ENCODE measurements at places on chromosomes 3 and 15.

DNA sequence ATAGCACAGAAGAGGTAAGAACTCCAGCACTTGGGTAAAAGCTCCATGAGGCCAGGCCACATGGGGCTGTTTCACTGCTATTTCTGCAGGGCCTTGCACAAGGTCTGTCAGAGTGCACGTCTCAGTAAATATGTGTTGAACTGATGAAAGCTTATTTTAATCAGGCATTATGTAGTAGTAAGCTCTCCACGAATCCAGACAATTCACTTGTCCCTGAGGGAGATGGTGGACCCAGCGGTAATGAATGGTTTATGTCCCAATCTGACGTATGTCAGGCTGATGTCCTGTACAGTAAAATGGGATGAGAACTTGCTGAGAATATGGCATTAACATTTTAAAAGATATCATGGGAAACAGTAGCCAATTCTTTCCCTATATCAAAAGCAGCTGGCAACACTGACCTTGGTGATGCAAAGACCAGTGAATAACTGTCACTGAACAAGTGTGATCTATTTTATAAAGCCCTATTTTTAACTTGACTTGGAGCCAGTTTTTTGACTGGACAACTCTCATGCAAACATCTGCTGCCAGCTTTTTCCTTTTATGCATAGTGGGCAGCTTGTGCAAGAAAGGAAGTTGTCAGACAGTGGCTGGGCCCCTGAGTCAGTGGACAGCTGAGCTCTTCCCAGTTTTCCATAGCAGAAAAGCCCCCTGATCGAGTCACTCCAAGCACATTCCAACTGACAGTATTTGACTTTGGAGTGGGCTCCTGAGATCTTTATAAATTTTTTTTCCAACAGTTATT lies 519.8 kb upstream of the MDFIC2 start:
- peak; percentile 34 for DNase-seq

DNA sequence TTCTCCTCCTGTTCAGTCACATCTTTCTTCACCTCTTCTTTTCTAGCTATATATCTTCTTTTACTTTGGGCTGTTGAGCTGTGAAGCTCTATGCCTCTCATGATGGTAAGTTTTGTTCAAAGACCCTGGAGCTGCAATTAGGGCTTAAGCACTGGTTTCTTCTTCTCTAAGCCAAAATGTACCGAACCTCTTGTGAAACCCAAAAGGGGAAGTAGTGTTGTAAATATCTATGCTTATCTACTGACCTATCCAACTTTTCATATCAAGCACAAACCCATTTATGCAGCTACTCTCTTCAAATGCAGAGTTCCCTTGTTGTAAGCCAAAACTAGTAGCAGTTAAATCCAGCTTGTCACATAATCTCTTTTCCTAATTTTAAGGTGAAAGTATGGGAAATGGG lies 123.6 kb upstream of the CD96 start:
- no peak for DNase-seq

DNA sequence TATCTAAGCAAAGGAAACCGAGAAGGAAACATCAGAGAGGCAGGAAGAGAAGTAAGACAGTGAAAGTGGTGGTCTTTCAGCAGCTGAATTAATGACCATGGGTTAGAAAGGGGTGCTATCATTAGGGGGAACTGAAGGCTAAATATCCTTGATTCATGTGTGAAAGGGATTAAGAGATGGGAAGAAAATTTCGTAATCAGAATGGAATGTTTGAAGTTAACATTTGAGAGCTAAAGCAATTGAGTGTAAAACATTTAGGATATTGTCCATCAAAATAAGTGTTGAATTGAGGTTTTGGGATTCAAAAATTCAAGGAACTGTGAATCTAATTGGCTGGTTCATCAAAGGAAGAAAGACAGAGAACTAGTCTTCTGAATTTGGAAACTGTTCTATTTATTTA lies 4.1 kb upstream of the ECT2 start:
- no peak for DNase-seq

DNA sequence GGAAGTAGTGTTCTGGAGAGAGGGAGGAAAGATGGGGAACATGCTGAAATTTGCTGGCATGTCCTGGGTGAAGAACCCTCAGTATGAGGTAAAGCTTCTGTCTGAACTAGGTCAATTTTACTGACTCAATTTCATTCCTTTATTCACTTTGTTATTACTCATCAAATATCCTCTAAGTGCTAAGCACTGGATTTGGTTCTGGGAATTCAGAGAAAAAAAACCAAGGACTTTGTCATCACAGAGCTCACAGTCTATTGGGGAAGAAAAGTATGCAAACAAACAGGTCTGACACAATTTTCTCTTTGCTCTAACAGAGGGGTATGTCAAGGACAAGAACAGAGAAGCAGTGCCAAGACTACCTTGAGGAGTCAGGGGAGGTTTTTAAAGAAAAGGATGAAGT lies 68.0 kb downstream of the TFG start:
- DNase-seq: peak; percentile 8

GRCh38 chr3:99875929-99876841 lies 58.5 kb downstream of the CMSS1 start:
- DNase-seq: peak; percentile 85

DNA sequence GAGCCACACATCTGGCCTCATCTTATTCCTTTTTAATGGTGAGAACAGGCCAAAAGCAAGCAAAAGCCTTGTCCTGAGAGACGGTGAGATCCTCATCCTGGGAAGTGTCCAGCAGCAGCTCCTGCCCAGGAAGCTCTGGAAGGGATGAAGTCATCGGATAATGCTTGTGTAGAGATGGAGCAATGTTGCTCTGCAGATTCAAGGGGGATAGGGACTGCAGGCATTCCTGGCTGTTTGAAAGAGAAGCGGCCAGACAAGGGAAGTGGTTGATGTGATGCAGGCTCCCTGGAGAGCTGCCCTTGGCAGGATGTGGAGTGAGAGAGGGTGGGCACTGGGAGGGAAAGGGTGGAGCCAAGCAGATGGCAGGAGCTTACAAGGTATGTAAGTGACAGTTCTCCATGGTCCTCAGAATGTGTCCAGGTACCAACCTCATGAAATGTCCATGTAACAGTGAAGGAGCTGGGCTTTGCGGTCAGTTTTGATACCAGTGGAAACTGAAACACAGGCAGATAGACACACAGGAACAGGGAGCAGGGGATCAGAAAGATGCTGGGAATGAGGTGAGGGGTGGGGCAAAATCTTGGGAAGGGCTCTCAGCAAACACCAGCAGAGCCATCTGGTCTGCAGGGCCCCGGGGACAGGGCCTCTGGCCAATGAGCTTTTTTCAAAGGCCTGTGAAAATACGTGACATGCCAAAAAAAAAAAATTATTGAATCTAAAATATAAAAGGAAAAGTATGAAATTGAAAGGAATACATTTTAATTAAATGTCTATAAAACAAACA lies 32.2 kb upstream of the LACTB start:
- DNase-seq: peak; percentile 67

DNA sequence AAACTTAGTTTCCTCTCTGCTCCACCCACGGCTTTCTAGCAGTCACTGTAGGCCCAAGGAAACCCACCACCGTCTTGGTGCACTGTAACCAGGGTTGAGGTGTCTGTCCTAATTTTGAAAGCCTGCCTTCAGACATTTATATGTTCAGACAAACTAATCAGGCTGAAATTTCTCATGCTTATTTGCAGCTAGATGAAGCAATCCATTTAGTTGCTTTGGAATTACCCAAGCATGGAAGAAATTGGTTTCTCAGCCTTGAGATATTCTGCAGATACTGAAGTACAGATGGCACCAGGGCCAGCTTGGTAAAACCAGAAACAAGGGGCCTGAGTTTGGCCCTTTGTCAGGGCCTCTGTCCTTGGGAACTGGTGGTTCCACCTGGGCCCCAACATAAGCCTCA lies 105.4 kb downstream of the CACNA1D start:
- no peak for DNase-seq

DNA sequence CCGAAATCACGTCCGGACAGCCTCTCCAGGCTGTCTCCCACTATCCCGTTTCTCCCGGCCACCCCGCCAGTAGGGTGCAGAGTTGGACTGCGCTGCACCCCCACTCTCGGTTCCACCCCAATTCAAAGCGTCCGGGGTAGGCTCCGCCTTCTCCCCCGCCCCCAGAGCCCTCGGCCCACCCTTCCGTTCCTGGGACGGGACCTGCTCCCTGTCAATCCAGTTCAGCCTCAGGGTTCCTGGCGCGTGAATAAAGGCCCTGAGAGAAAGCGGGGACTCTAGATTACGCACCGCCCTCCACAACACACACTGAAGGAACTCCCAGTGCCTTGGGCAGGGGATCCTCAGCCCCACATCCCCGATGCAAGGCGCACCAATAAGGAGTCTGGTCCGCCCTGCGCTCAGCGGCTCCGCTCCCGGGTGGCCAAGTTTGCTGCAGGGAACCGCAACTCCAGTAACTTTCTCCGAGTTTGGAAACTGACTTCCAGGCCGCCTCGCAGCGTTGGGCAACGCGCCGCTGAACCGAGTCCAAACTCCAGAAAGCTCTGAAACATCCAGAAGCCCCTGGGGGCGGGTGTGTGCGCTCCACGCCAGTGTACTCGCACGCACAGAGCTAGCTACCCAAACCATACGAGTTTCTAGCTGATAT lies 1.9 kb downstream of the ADAMTS9 start:
- peak; percentile 82 for DNase-seq

GRCh38 chr3:12231431-12231830 lies 57.4 kb upstream of the PPARG start:
- DNase-seq: no peak

DNA sequence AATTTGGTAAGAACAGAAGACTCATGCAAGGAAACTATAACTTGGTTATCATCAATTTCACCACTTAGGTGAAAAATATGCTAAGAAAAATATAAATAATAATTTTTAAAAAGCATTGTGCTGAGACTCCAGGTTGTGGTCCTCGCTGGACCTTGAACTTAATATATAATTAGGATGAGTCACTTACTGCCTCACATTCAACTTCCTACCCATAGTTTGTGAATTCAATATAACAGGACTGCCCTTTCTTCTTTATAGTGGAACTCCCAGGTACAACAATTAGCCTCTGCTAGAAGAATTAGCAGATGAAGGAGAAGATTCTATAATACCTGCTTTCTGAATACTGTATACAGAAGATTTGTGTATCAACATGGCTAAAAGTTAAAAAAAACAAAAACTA lies 149.1 kb upstream of the SPRED1 start:
- DNase-seq: no peak

DNA sequence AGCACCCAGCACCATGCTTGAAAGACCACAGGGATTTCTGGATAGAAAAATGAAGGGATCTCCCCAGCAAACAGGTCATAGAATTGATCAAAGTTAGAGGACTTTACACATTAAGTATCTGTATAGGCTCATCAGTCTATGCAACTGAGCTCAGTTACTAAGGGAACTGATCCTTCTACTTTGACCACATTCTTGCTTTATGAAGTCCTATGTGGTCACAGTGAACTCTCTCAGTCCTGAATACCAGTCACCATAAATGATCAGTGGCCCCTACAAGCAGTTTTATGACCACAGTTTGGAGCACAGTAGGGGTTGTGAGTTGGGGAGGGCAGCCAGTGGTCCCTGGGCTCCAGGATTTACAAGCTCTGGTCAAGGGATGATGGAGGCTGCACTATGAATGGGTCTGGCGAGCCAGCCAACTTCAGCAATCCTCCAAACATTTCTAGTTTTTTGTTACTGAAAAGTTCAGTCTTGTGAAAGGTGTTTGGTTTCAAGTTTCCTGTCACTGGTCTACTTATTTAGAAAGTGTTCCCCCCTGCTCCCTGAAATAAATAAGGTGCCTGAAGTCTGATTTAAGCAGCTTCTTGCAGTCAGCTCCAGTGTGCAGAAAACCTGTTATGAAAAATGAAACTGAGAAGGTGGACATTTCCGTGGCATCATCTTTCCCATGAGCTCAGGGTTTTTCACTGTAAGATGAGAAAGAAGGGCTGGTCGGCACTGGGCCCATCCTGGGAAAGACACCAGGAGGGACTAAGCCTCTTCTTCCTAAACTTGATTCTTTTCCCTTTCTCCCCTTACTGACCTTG lies 75.5 kb downstream of the DAPK2 start:
- DNase-seq: no peak

GRCh38 chr3:44509393-44509921 lies 32.0 kb upstream of the ZNF445 start:
- DNase-seq: no peak

GRCh38 chr15:31136016-31136415 lies 34.5 kb upstream of the TRPM1 start:
- no peak for DNase-seq

- DNase-seq: no peak
Measured at GRCh38 chr3:57530071-57530608, 14.0 kb downstream of the DNAH12 start.

- no peak for DNase-seq
Measured at GRCh38 chr3:133256787-133257483, 142.9 kb upstream of the BFSP2 start.

- DNase-seq: no peak
Measured at GRCh38 chr3:126482503-126483255, 7.0 kb upstream of the ZXDC start.

- DNase-seq: no peak
Measured at GRCh38 chr15:59649603-59650002, 7.7 kb downstream of the GTF2A2 start.

- peak; percentile 53 for DNase-seq
Measured at GRCh38 chr3:102006812-102007485, 157.6 kb downstream of the NFKBIZ start.

DNA sequence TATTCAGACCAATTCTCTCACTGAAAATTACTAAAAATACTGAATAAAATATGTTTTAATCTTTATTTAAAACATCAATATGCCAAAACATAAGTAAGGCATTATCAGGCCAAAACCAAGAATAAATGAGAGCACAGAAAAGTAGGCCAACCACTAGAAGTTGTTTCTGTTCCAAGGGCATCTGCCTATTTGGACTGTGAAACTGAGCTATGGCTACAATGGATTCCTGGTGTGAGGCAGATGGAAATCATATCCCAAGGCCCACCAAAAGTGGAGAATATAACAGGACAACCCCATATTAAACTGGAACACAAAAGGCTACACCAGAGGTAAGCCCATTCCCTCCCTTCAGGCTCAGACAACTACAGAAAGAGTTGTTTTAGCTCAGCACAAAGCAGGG lies 302.8 kb upstream of the IL12A start:
- DNase-seq: no peak

GRCh38 chr3:126851382-126851781 lies 131.5 kb upstream of the PLXNA1 start:
- DNase-seq: no peak

- no peak for DNase-seq
Measured at GRCh38 chr15:70093070-70093469, 4.6 kb downstream of the TLE3 start.

DNA sequence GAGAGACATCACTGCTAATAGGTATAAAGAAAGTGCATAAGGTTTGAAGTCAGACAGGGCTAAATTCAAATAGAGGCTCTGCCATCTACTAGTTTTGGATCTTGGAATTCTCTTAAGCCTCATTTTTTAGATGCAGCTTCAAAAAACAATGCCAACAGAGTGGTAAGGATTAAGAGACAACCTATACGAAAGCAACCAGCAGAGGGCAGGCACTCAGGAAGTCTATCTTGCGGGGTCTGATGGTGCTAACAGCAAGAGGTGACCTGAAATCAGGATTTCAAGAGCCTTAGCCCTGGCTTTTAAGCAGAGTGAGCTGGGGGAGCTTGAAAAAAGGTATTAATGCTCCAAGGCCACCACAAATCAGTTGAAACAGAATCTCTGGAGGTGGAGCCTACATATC lies 40.7 kb downstream of the LDHAL6B start:
- DNase-seq: peak; percentile 54

GRCh38 chr3:184658223-184658928 lies 53.5 kb downstream of the MAGEF1 start:
- DNase-seq: no peak

Data from AG08396 (cell line).